ENCODE measurements at places on chromosomes 11 and 22.

DNA sequence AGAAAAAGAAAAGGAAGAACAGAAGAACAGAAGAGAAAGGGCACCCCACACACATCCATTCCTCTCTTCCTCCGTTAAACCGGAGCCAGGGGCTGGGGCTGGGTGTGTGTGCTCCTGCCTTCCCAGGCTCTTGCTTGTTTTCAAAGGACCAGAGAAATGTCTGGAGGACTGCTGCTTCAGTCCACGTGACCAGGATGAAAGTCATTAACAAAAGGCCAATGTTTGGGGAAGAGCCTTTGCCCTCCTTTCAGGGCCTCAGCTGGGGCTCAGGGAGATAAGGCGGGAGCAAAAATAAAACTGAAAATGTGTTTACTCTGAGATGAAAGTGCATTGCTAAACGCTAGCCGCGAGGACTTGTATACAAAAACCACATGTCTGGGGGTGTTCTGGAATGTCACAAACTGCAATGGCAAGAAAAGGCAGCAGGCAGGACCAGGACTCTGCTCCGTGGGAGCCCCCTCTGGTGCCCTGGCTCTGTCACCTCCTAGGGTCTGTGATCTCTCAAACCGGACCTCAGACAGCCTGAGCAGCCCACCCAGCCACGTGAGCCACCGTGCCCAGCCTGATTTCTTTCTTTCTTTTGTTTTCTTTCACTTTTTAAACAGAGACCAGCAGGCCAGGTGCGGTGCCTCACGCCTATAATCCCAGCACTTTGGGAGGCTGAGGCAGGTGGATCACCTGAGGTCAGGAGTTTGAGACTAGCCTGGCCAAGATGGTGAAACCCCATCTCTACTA lies 31.6 kb upstream of the MYH9 start:
- peak; percentile 62 for DNase-seq

- peak; percentile 99 for DNase-seq
Observed at GRCh38 chr22:27113211-27113635, 455.8 kb downstream of the MIAT start.

DNA sequence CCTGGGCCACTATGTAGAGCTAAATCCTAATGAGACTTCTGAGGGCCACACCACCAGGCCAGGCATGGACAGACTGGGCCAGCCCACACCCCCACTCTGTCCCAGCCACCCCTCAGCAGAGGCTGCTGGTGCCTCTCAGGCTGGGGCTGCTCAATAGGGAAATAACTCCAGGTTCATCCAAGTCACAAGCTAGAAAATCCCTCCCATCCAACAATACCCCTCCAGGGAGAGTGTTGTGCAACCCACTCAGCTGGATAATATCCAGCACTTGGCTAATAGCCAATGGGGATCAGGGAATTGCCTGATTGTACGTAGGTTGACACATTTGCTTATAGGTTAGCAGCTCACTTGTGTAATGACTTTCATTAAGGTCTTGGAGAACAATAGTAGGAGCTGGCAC lies 64.1 kb upstream of the WNT11 start:
- no peak for DNase-seq

- DNase-seq: peak; percentile 77
Observed at GRCh38 chr11:35111161-35112055, 27.6 kb upstream of the CD44 start.

GRCh38 chr11:91100427-91100826 lies 877.6 kb upstream of the CHORDC1 start:
- peak; percentile 84 for DNase-seq

DNA sequence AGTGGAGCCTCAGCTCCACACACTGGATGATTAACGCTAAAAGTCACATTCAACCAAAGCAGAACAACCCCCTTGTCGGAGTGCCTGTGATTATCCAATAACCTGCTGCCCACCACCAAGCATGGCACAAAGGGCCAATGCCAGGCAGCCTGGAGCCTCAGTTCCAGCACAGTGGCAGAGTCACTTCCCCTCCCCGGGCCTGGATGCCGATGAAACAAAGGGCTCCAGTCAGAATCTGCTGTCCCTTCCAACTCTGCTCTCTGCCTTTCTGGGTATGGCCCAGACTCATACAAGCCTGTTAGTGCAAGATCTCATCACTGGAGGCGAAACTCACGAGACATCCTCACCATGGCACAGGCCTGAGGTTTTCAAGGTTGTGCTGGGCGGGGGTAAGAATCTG lies 52.1 kb downstream of the CLTCL1 start:
- no peak for DNase-seq

Data from fibroblast of skin of back (primary cell).